ENCODE measurements at places on chromosomes 12 and 14.

GRCh38 chr12:47828976-47829482, 9.3 kb upstream of the HDAC7 start:
- peak; percentile 81 for DNase-seq

DNA sequence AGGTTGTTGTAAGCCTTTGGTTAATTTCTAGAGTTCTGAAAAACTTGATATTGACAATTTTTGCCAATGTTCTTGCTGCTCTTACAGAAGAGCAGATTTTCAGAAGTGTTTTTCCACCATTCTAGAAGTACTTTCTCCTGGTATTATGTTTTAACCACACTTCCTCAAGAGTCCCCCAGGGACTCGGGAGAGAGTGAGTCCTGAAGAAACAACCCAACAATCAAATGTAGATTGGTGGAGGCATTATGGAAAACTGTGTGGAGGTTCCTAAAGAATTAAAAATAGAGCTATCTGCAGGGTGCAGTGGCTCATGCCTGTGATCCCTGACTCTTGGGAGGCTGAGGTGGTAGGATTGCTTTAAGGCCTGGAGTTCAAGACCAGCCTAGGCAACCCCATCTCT, 26.7 kb downstream of the OR10P1 start:
- DNase-seq: no peak

GRCh38 chr14:82710267-82710841, 1176.7 kb upstream of the SEL1L start:
- DNase-seq: peak; percentile 62

GRCh38 chr12:43550831-43551271, 1.2 kb downstream of the ADAMTS20 start:
- DNase-seq: no peak

DNA sequence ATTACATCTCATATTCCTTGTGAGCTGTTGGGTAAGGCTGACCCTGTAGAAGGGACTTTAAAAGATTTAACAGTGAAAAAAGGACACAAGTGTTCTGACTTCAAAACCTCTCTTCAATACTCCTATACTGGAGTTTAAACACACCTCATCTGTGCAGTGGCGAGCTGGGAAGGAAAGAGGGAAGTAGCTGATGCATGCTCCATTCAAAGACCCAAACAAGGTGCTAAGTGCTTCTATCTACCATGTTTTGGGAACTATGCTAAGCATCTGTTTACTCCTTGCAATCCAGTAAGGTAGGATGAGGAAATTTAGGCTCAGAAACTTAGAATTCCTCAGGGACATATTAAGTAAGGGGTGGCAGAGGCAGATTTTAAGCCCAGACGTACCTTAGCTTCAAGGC, 16.4 kb upstream of the DNM1L start:
- DNase-seq: no peak

DNA sequence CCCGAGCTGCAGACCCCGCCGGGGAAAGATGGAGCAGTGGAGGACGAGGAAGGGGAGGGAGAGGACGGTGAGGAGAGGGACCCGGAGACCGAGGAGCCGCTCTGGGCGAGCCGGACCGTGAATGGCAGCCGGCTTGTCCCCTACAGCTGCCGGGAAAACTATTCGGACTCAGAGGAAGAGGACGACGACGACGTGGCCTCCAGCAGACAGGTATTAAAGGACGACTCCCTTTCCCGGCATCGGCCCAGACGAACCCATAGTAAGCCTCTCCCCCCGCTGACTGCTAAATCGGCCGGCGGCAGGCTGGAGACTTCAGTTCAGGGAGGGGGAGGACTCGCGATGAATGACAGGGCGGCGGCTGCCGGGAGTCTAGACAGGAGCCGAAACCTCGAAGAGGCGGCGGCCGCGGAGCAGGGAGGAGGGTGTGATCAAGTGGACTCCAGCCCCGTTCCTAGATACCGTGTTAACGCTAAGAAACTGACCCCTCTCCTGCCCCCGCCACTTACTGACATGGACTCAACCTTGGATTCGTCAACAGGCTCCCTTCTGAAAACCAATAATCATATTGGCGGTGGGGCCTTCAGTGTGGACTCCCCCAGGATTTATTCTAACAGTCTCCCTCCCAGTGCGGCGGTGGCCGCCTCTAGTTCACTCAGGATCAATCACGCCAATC, 962 bp downstream of the LEMD3 start:
- peak; percentile 76 for DNase-seq

DNA sequence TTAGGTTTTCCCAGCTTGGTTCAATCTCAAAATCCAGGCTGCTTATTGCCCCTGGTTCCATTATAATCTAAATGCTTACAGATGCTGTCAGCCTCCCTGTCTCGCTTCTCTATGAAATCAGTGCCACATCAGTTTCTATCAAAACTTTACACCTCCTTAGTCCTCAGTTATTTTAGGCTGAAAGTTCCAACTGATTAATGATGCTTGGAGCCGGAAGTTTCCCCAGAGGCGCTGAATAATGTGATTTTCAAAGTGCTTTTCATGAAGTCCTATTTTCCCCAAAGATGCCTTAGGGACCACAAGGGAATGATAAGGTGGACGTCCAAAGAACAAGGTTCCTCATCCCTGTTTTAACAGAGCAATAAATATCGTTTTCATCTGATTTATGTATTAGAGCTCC, 262.4 kb upstream of the RMST start:
- DNase-seq: no peak

GRCh38 chr14:94049625-94050023, 23.5 kb downstream of the OTUB2 start:
- no peak for DNase-seq

DNA sequence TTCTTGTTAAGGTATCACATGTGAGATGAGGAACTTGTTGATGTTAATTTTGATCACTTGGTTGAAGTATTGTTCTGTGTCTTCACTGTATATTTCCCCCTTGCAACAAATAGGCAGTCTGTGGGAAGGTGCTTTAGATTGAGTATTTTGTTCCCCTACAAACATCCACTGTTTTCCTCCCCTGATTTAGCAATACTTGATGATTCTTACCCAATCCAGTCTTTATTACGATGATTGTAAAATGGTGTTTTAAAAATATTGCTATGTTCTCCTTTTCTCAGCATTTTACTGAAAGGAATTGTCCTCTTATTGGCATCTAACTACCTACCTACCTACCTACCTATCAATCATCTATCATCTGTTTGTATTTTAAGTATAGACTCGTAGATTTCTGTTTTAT, 66.3 kb downstream of the ETNK1 start:
- no peak for DNase-seq

DNA sequence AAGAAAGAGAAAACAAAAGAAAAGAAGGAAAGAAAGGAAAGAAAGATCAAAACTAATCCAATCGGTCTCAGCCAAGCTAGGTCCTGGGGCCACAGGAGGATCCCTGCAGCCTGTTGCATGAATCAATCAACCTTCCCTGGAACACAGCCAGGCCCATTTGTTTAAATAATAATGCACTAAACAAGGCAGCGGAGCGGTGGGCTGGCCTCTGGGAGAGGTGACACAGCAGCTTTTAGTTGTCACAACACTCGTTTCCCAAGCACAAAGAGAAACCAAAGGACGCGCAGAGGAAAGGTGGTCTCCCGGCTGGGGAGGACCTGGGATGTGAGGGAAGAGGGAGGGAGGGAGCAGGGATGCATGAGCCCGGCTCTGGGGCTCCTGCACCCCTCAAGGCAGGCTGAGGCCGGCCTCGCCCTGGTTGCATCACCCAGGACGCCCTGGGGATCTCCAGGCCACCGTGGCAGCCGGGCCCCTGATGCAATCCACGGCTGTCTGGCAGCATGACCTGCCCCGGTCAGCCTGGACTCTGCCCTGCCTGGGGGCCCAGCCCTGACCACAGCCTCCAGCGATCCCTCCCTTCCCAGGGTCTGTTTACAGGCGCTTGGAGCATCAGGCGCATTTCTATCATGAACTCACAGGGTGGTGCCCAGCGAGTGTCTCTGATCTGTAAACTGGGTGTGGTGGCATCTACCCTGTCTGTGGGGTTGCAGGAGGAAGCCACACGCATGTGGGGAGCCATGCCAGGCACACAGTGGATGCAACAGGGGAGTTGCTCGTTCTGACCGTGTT, 32.5 kb downstream of the MMP17 start:
- no peak for DNase-seq

- DNase-seq: no peak
Observed at GRCh38 chr12:88063375-88063774, 34.2 kb upstream of the C12orf50 start.

DNA sequence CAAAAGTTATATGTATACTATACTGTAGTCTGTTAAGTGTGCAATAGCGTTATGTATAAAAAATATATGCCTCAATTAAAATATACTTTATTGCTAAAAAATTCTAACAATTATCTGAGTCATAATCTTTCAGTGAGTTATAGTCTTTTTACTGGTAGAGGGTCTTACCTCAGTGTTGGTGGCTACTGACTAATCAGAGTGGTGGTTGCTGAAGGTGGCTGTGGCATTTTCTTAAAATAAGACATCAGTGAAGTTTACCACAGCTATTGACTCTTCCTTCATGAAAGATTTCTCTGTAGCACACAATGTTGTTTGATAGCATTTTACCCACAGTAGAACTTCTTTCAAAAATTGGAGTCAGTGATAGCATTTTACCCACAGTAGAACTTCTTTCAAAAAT, 23.4 kb downstream of the POLR3B start:
- DNase-seq: no peak
